ENCODE measurements at places on chromosomes 11 and 22. TPM values are rescaled to one million over a fixed set of nuclear protein-coding genes. Genes with fewer than 3 reads are reported as not detected.

The MFNG gene
- 150 TPM for total RNA-seq

The PCF11 gene
- 153 TPM for total RNA-seq

GRCh38 chr11:64772303-64773018, 5.9 kb downstream of the SF1 start:
- H3K27ac ChIP-seq, result peak overlapping the region; percentile 91
- H3K4me1 ChIP-seq, result peaks cover 64% of the 10 kb centered on the region
- no peak for DNase-seq
- no peak overlapping the region for H3K4me3 ChIP-seq

DNA sequence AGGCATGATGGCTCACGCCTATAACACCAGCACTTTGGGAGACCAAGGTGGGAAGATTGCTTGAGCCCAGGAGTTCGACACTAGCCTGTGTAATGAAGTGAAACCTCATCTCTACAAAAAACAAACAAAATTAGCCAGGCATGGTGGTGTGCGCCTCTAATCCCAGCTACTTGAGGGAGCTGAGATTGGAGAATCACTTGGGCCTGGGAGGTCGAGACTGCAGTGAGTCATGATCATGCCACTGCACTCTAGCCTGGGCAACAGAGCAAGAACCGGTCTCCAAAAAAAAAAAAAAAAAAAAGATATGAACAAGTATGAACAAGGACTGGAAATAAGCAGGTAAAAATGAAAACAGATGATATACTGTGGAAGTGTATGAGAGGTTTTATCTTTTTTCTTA, 54.1 kb upstream of the SOX6 start:
- H3K27ac ChIP-seq, result no peak overlapping the region
- DNase-seq, result no peak
- H3K36me3 ChIP-seq, result no peaks in the 10 kb centered on the region
- H3K27me3 ChIP-seq, result no peaks in the 10 kb centered on the region
- H3K4me1 ChIP-seq, result no peaks in the 10 kb centered on the region

GRCh38 chr11:85086504-85087284, 540.5 kb downstream of the DLG2 start:
- no peaks in the 10 kb centered on the region for H3K36me3 ChIP-seq
- H3K4me3 ChIP-seq, result no peak overlapping the region

- H3K27ac ChIP-seq, result no peak overlapping the region
- H3K36me3 ChIP-seq, result peaks cover 11% of the 10 kb centered on the region
- H3K4me3 ChIP-seq, result no peak overlapping the region
- H3K27me3 ChIP-seq, result peaks cover 77% of the 10 kb centered on the region
- H3K4me1 ChIP-seq, result peaks cover 7% of the 10 kb centered on the region
- DNase-seq, result no peak
Observed at GRCh38 chr11:33874433-33874832, 17.4 kb downstream of the LMO2 start.

- no peaks in the 10 kb centered on the region for H3K27me3 ChIP-seq
- DNase-seq, result no peak
- H3K27ac ChIP-seq, result no peak overlapping the region
- no peaks in the 10 kb centered on the region for H3K36me3 ChIP-seq
- H3K4me1 ChIP-seq, result peaks cover 27% of the 10 kb centered on the region
Observed at GRCh38 chr11:2470495-2470894, 25.7 kb downstream of the KCNQ1 start.

- DNase-seq, result no peak
- H3K27me3 ChIP-seq, result no peaks in the 10 kb centered on the region
- H3K27ac ChIP-seq, result no peak overlapping the region
- no peak overlapping the region for H3K4me3 ChIP-seq
- H3K36me3 ChIP-seq, result no peaks in the 10 kb centered on the region
Observed at GRCh38 chr11:100205926-100206325, 481.2 kb upstream of the ARHGAP42 start.

- peaks cover 8% of the 10 kb centered on the region for H3K4me1 ChIP-seq
- H3K27ac ChIP-seq, result no peak overlapping the region
- no peak overlapping the region for H3K4me3 ChIP-seq
Observed at GRCh38 chr11:34604145-34604544, 16.7 kb upstream of the EHF start.

DNA sequence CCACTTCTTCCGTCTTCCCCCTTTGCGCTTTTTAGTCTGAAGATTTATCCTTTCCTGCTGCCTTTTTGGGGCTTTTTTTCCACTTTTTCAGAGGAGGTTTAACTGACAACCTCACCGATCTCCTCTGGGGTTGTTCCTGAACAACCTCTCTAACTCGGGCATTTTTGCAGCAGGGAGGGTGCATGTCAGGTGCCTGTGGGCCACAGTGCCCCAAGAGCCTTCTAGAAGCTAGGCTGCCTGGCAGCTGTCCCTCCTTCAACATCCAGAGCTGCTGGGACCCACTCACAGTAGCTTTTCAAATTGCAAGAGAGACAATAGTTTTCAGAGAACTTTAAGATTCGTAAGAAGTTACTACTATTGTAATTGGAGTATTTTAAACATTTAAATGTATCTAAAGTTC, 1112.4 kb upstream of the CNTN5 start:
- H3K27me3 ChIP-seq, result no peaks in the 10 kb centered on the region
- no peaks in the 10 kb centered on the region for H3K36me3 ChIP-seq
- no peak for DNase-seq
- no peak overlapping the region for H3K4me3 ChIP-seq

DNA sequence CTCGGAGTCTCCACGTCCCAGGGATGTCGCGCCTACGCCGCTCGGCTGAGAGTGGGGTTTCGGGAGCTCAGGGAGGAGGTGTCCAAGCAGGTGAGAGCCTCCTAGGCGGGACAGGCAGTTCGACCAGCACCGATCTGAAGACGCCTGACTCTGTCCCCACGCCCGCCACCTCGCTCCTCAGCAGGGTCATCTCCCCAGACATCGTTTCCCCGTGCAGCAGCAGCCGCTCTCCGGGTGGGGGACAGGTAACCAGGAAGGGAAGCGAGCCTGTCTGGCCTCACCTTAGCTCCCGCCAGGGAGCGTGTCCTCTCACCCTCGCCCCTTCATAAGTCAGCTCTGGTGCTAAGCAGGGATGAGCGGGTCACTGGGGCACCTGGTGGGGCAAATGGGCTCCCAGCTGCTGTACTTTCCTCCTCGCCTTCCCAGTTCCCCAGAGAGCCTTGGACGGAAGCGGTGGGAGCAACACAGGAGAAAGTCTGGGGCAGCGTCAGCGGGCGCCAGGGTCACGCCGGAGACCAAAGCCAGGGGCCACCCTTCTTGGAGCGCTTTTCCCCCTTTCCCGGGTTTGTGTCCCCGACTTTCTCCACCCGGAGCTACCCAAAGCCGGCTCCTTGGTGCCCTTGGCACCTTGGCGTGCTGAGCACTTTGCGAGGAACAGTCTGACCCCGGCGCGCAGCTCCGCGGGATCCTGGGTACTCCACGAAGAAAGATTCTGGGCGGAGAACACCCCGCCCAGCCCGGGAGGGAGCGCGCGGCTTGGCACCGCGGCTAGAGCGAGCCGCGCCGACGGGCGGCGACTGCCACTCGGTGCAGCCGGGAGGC, 1.6 kb downstream of the SPON1 start:
- H3K27me3 ChIP-seq, result peaks cover 68% of the 10 kb centered on the region
- DNase-seq, result no peak
- H3K4me1 ChIP-seq, result peaks cover 13% of the 10 kb centered on the region
- H3K36me3 ChIP-seq, result peaks cover 14% of the 10 kb centered on the region
- no peak overlapping the region for H3K27ac ChIP-seq
- H3K4me3 ChIP-seq, result peak overlapping the region; percentile 85

- peaks cover 6% of the 10 kb centered on the region for H3K36me3 ChIP-seq
- peak overlapping the region; percentile 14 for H3K27ac ChIP-seq
- H3K4me3 ChIP-seq, result no peak overlapping the region
- DNase-seq, result no peak
- H3K27me3 ChIP-seq, result peaks cover 13% of the 10 kb centered on the region
- peaks cover 5% of the 10 kb centered on the region for H3K4me1 ChIP-seq
Observed at GRCh38 chr11:76184551-76184993, 21.7 kb downstream of the WNT11 start.

All from T-helper 17 cell (primary cell).